ENCODE measurements at places on chromosomes 7 and 10.
A peak's percentile ranks its signal among the peaks of the same experiment; 100 is the strongest.

DNA sequence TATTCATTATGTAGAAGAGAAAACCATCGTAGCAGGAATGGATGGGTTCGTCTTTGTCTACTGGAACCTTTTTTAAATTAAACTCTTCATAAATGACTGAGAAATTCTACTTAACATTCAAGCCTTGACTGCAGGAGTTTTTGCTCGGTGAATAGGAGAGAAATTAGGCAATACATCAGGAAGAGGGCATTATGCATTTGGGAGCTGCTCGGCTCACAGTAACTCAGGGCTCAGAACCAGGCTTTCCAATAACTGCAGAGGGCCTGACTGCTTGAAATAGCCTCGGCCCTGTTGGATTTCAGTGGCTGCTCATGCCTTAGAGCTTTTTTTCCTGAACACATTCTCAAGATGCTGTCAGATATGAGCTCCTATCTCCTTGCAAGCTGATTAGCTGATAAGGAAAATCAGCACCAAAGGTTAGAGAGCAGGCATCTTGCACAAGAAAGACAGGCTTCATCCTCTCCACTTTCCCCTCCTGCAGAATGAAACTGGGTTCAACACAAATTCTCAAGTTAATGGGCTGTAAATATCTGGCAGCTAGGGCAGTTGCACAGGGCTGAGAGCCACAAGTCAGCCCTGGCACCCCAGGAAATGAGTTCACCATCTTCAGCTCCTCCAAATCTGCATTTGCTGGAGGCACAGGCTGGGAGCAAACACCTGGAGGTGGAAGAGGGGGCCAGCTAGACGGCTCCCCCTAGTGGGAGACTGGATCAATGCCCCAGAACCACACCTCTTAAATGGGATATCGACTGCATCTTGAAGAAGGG lies 24.3 kb downstream of the TECTB start:
- DNase-seq = peak; percentile 6

DNA sequence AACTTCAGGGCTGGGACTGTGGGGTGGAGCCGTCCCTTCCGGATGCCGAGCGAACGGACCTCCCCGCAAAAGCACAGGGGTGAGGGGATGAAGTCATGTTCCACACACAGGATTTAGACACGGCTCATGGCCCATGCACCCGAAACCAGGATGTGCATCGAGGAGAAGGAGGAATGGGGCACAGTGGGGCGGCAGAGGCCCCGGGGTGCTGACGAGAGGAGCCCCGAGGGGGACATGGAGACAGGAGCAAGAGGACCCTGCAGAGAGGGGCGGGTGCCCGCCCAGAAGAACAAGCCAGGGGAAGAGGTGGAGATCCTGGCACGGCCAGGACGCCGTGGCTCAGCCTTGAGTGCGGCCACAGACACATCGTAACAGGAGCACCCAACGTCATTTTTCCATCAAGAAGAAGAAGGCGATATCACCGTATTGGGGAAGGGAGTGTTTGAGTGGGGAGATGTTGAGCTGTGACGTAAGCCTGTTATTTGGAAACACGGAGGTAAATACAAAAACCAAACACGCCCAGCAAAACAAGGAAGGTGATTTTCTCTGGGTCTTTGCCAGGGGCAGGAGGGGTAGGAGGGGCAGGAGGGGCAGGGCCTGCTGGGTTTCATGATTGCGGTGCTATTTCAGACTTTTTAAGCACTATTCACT lies 25.3 kb upstream of the FOXL3 start:
- DNase-seq = no peak

DNA sequence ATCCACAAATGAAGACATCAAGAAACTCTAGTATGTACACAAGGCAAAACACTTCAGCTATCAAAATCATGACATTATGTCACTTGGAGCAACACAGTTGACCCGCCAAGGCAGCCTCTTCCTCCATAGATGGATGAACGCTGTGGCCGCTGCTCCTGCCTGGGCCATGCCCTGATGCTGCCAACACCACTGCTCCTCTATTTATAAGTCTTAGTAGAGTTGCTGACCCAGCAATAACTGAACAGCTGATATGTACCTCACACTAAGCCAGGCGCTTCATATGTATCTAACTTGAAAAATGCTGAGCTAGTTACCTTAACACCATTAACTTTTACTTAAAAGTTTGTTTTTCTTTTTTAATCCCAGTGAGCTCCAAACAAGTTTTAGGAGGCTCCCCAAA lies 131.9 kb downstream of the LYZL1 start:
- no peak for DNase-seq

- DNase-seq = no peak
Measured at GRCh38 chr7:20991544-20991943, 204.9 kb upstream of the SP8 start.

DNA sequence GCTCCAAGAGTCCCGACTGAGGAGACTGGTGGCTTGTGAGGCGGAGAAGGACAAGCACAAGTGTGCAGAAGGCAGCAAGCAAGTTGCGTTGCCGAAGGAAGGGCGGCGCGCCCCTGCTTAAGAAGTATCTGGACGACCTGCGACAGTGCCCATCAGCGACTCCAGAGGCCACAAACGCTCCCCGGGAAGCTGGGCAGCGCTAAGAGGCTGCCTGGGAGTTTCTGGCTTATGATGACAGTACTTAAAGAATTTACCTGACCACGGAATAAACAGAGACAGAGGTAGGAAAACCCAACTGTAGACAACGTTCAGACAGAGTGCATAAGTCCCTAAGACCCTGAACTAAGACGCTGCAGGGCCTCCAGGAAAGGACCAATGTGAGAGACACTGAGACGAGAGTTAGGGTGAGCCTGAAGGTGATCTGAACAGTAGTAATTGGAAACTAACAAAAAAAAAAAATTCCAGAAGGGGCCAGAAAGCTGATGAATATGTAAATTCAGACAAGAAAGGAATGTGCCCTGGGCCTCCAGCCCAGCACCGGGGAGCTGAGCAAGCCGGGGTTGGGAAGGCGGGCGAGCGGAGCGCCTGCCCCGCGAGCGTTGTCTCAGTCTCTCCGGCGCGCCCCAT lies 1.0 kb downstream of the OSBPL3 start:
- DNase-seq = peak; percentile 6

- peak; percentile 30 for DNase-seq
Measured at GRCh38 chr10:61900829-61901792, at the start of gene ARID5B. ARID5B (plus strand) TSS chr10:61901699; CDS start chr10:61901710, 11 bp downstream.

DNA sequence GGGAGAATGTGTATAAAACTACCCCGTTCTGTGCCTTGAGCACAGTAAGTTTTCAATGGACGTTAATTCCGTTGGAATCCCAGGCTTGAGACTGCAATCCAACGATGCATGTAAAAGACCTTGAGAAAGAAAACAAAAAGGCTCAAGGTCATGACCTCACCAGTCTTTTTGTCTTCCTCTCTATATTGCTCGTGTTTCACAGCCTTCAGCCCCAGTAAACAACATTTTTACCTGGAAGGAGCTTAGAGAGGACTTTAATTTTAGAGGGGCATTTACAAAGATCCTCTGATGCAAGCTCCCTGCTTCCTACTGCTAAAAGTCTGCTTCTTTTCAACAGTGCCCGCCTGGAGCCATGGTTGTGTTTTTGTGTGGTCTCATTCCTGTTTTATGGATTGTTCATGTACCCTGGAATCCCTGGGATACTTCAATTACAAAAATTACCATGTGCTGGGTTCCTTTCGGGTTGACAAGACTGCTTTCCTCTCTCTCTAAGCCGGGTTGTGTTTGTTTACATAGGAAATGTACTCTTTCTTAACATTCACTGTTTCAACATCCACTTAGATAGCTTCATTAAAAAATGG lies 320.1 kb upstream of the NFE2L3 start:
- no peak for DNase-seq

DNA sequence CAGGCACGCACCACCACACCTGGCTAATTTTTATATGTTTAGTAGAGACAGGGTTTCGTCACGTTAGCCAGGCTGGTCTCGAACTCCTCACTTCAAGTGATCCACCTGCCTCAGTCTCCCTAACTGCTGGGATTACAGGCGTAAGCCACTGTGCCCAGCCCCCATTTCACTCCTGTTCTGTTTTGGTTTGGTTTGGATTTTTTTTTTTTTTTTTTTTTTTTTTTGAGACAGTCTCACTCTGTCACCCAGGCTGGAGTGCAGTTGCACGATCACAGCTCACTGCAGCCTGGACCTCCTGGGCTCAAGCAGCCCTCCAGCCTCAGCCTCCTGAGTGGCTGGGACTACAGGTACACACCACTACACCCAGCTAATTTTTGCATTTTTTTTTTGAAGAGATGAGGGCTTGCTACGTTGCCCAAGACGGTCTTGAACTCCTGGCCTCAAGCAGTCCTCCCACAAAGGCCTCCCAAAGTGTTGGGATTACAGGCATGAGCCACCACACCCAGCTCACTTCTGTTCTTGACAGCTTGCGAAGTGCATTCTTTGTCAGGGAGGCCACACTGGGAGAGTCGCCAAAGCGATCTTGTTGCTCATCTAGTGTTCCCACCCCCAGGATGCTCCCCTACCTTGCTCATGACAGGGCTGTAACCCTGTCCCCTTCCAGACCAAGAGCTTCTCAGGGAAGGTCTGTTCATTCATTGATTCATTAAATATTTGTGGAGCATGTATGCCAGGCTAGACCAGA lies 229.1 kb downstream of the CUX1 start:
- no peak for DNase-seq

DNA sequence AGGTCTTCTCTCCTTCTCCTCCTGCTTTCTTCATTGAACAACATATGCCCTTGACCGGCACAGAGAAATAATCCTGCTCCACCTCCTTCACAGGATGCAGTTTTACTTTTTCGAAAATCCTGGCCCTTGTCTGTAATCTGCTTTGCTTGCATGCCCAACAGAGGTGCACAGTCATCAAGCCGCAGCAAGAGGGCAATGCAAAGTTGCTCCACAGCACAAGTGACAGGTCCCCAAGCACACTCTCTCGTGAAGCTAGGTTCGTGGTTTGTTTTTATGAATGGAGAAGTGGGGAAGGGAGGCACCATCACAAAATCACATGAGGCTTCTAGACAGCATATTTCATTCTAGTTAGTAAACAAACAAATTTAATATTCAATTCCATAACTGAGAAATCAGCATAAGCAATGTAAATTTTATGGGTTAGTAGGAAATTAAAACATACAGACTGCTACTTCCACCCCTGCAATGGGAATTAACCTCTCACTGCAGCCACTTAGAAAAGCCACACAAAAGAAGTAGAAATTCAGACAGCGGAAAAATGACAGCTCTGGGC lies 178.8 kb downstream of the TPK1 start:
- no peak for DNase-seq

DNA sequence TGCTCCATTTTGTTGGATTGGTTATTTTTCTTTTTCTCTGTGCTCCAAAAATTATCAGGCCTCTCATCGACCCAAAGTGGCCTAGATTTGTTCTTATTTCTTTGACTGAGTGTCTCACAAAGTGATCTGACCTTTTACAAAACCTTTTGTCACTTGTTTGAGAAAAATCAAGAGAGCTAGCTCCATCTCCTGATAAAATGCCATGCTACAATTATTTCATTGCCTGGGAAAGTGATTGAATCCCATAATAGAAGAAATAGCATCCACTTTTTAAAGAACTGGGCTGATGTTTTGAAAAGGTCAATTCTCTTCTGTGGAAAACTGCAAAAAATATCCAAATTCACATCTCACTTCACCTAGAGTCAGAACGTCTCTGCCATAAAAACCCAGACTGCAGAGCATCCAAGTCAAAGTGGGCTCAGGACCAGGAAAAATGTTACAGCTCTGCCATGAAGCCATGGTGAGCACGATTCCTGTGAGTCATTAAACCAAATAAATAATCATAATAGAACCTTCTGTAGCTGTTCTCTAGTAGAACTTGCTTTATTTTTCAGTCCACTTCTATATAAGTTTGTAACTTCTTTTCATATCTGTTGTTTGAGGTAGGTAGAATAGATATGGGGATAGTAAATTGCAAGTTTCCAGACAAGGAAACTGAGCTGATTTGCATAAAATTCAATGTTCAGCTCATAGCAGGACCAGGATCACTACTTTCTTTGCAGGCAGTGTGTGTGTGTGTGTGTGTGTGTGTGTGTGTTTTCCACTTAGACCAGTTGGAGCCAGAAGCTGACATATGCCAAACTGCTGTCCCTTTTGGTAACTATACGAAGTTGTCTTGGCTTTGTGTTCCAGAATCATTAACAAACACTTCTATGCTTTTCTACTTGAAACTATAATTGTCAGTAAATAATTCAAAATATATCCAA lies 632.5 kb upstream of the ANKRD30A start:
- no peak for DNase-seq

DNA sequence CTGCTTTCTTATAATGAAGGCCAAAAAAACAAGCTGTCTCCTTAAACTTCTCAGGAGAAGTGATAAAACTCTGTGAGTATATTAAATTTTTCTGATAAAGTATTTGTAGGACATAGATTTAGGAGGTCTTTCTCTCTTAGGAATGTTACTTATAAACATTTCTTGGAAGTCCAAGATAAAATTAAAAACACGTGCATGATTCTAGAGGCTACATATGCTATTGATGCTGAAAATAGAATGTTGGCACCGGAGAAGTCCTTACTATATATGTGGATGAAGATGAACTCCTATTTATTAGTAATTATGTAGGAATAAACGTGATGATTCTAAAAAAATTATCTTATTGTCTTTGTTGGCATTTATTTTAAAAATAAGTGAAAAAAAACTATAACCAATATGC lies 241.3 kb upstream of the LRRTM3 start:
- DNase-seq = no peak

- no peak for DNase-seq
Measured at GRCh38 chr7:74134117-74134620, 40.0 kb upstream of the EIF4H start.

DNA sequence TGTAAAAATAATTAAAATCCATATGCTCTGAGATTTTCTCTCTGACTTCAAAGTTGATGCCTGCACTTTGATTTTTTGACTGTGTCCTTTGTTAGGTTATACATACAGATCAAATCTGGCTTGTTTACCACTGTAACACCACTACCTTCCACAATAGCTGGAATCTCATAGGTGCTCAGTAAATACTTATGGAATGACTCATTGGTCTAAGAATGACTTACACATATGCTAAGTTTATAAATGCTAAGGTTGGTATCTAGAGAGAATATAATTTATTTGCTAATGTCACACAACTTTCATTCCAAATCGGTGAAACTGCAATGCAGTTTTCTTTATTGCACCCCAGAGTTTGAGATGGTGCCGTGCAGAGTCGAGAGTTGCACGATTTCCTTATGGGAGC lies 578.5 kb downstream of the SH2D4B start:
- DNase-seq = no peak

DNA sequence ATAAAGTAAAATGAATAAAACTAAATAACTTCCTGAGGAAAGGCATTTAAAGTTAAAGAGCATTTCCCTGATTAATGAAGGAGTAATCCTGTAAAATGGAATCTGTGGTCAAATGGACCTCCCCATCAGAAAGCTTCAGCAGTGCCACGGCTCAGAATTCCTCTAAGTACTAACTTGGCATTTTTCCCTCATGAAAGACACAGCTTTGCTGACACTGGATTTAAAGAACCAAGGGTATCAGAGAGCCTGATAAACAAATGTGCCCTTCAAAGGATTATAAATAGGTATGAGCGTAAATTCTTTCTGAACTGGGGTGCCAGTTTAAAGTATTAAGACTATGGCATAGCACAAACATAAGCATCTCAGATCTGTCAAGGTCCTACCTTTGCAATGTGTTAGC lies 24.2 kb upstream of the RNF148 start:
- no peak for DNase-seq

GRCh38 chr7:137130751-137131158 lies 212.8 kb downstream of the PTN start:
- no peak for DNase-seq

GRCh38 chr10:16828701-16829175 lies 11.5 kb upstream of the RSU1 start:
- no peak for DNase-seq

- DNase-seq = no peak
Measured at GRCh38 chr7:80686576-80686975, 48.1 kb downstream of the CD36 start.

GRCh38 chr10:111277661-111278060 lies 200.8 kb downstream of the ADRA2A start:
- DNase-seq = no peak

Measured in stimulated activated CD4-positive, alpha-beta T cell treated with anti-CD3 and anti-CD28 coated beads, Interleukin-12 subunit alpha, Interleukin-12 subunit beta, amount 100 ng/mL, for 4 hours (primary cell).